ENCODE measurements at places on chromosomes 1 and 21.

DNA sequence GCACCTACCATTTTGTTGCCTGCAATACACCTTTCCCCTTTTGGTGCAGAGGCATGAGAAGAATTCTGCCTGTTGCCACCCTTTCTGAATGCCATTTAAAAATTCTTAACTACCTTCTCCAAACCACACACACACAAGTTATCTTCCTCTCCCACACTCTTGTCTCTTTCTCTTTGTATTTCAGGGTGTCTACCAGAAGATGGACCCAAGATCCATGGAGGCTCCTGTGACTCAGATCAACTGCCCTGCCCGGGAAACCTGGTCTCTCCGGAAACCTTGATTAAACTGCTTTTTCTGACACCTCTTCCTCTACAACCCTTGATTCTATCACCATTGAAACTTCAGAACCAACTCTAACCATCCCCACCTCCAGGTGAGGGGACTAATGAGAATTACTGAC, 2.4 kb upstream of the TARS2 start:
- H3K27ac ChIP-seq, result no peak overlapping the region
- H3K36me3 ChIP-seq, result peaks cover 3% of the 10 kb centered on the region
- no peak overlapping the region for H3K4me3 ChIP-seq
- peaks cover 4% of the 10 kb centered on the region for H3K27me3 ChIP-seq

DNA sequence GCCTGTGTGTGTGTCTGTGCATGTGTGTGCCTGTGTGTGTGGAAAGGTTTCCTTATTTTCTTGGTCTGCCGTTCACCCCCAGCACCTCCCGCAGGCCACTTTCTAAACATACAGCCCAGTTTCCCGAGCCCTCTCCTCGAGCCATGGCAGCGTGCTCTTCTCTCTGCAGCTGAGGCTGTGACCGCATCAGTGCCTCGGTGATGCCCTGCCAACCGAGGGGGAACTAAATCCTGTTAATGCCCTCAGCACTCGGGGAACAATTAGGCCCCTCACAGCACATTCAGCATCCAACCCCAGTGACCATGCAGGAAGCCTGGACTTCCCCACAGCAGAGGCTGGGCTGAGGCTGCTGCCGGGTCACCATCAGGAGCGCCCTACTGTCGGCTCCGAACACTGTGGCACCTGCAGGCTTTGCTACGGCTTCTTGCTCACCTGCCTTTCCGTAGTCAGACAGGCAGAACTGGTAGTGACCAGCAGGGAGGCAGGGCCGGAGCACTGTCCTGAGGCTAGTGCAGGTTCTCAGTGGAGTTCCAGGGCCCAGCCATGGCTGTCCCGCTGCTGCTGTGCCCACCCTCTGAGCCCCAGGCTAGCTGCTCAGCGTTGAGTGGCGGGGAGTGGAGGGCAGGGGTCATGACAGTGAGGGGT, 8.1 kb downstream of the GPR137B start:
- no peaks in the 10 kb centered on the region for H3K4me1 ChIP-seq
- DNase-seq, result no peak
- no peak overlapping the region for H3K4me3 ChIP-seq
- no peaks in the 10 kb centered on the region for H3K36me3 ChIP-seq

DNA sequence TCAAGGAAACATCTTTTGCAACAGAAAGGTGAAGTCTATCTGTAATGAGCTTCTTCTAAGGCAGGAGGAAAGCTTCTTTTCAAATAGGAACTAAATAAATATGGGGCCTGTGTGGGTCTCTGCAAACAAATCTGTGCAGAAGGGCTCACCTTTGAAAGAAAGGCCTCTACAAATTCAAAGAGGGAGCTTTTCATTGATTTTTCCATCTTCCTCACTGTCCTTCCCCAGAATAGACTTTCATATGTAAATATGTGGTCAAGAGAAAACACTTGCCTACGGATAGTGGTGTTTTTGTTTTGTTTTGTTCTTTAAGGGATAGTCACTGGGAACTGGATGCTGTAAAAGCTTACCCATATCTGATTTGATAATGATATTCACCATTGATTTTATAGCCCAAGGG, 223.4 kb downstream of the DSCAM start:
- no peak overlapping the region for H3K4me3 ChIP-seq
- DNase-seq, result no peak
- H3K27me3 ChIP-seq, result no peaks in the 10 kb centered on the region
- H3K36me3 ChIP-seq, result no peaks in the 10 kb centered on the region

DNA sequence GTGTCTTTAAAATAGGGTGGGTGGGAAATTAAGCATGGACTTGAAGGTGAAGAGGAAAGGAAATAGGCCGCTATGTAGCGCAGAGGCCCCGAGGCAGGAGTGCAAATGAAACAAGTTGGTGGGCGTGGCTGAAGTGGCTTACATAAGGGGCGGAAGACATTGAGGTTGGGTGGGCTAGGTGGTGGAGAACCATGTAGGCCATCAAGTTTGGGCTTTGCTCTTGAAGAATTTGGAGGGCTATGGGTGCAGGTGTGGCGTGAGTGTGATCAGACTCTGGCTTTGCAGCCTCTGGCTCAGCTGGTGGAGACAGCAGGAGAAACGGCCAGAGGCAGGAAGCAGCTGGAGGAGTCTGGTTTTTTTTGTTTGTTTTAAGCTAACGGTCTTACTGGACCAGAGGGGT, 6.7 kb downstream of the SLFNL1 start:
- H3K27me3 ChIP-seq, result no peaks in the 10 kb centered on the region
- H3K36me3 ChIP-seq, result peaks cover 29% of the 10 kb centered on the region
- no peak overlapping the region for H3K4me3 ChIP-seq
- DNase-seq, result no peak
- peaks cover 10% of the 10 kb centered on the region for H3K4me1 ChIP-seq

GRCh38 chr21:44477712-44478111, 22.4 kb downstream of the LRRC3 start:
- no peaks in the 10 kb centered on the region for H3K36me3 ChIP-seq
- H3K27ac ChIP-seq, result no peak overlapping the region
- DNase-seq, result no peak
- H3K4me1 ChIP-seq, result no peaks in the 10 kb centered on the region
- H3K27me3 ChIP-seq, result peaks cover 4% of the 10 kb centered on the region

DNA sequence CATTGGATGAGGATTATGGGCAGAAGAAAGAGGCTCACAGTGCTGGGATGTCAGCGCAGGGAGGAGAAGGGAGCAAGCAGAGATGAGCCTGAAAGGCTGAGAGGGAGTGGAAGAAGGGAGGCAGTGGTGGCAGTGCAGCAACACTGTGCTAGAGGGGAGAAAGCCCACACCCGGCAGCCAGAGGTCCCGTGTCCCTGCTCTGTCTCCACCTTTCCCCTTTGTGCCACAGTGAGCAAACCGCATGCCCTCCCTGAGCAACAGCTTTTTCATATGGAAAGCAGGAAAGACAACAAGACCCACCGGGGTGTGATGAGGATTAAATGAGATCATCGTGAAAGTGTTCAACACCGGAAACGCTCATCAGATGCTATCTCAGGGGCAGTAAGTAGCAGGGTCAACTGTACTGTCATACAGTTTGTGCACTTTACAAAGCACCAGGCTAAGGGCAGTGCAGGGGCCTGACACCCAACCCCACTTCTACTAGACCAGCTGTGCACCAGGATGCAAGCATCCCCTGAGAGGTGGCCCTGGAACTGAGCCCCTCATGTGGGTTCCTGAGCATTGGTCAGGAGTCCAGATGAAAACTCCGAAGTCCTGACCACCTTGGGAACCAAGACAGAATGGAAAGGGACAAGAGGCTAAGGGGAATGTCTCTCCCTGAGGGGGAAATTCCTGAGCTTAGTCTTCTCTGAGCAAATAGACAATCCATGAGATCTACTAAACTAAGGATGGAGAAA, 9.1 kb downstream of the NHLH1 start:
- H3K27me3 ChIP-seq, result peaks cover 37% of the 10 kb centered on the region
- H3K36me3 ChIP-seq, result no peaks in the 10 kb centered on the region
- no peak overlapping the region for H3K4me3 ChIP-seq
- DNase-seq, result peak; percentile 23
- H3K27ac ChIP-seq, result no peak overlapping the region
- peaks cover 12% of the 10 kb centered on the region for H3K4me1 ChIP-seq

- no peaks in the 10 kb centered on the region for H3K27me3 ChIP-seq
- peaks cover 4% of the 10 kb centered on the region for H3K4me1 ChIP-seq
- H3K4me3 ChIP-seq, result no peak overlapping the region
- DNase-seq, result no peak
- no peak overlapping the region for H3K27ac ChIP-seq
- H3K36me3 ChIP-seq, result peaks cover 14% of the 10 kb centered on the region
Measured at GRCh38 chr1:90964444-90965035, 57.3 kb downstream of the ZNF644 start.

GRCh38 chr1:64469977-64470664, at the start of gene CACHD1:
CACHD1 (plus strand) TSS chr1:64470129; CDS start chr1:64470745, 616 bp downstream.
- peak; percentile 73 for DNase-seq
- peaks cover 55% of the 10 kb centered on the region for H3K27me3 ChIP-seq
- peaks cover 2% of the 10 kb centered on the region for H3K36me3 ChIP-seq

GRCh38 chr1:170682169-170682568, 18.2 kb downstream of the PRRX1 start:
- H3K27me3 ChIP-seq, result peaks cover 11% of the 10 kb centered on the region
- no peak for DNase-seq
- no peak overlapping the region for H3K27ac ChIP-seq
- H3K4me1 ChIP-seq, result no peaks in the 10 kb centered on the region
- H3K36me3 ChIP-seq, result no peaks in the 10 kb centered on the region

- H3K27me3 ChIP-seq, result peaks cover 8% of the 10 kb centered on the region
- no peaks in the 10 kb centered on the region for H3K4me1 ChIP-seq
- no peak overlapping the region for H3K27ac ChIP-seq
- H3K36me3 ChIP-seq, result no peaks in the 10 kb centered on the region
- no peak overlapping the region for H3K4me3 ChIP-seq
Measured at GRCh38 chr1:242011894-242012660, 13.2 kb upstream of the MAP1LC3C start.

GRCh38 chr1:207752456-207752998, 673 bp downstream of the CD46 start:
- H3K4me1 ChIP-seq, result peaks cover 81% of the 10 kb centered on the region
- no peaks in the 10 kb centered on the region for H3K27me3 ChIP-seq
- H3K36me3 ChIP-seq, result peaks cover 38% of the 10 kb centered on the region
- H3K4me3 ChIP-seq, result peak overlapping the region; percentile 100
- H3K27ac ChIP-seq, result peak overlapping the region; percentile 97
- DNase-seq, result peak; percentile 41

DNA sequence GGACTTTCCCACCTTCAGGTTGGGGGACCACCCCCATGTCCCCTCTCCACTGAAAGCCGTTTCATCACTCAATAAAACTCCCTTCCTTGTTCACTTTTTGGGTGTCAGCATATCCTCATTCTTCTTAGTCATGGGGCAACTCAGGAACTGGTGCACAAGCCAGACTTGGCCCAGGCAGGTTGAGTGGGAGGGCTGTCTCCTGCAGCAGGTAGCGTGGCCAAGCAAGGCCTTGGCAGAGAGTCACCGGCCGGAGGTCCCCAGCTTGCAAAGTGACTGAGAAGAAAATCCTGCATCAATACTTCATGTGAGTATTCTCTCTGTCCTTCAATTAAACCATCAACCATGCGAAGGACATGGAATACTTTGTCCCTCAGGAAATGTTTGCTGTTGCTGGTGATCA, 148.9 kb downstream of the RHOU start:
- no peak overlapping the region for H3K4me3 ChIP-seq
- no peak overlapping the region for H3K27ac ChIP-seq
- no peak for DNase-seq
- H3K4me1 ChIP-seq, result peaks cover 4% of the 10 kb centered on the region

GRCh38 chr1:30043256-30043655, 680.1 kb downstream of the MATN1 start:
- no peak overlapping the region for H3K27ac ChIP-seq
- H3K4me1 ChIP-seq, result no peaks in the 10 kb centered on the region
- no peak for DNase-seq
- no peaks in the 10 kb centered on the region for H3K36me3 ChIP-seq
- H3K27me3 ChIP-seq, result no peaks in the 10 kb centered on the region
- no peak overlapping the region for H3K4me3 ChIP-seq

GRCh38 chr1:22431965-22432364, 19.7 kb upstream of the ZBTB40 start:
- no peak overlapping the region for H3K4me3 ChIP-seq
- no peaks in the 10 kb centered on the region for H3K4me1 ChIP-seq
- peaks cover 15% of the 10 kb centered on the region for H3K27me3 ChIP-seq
- H3K36me3 ChIP-seq, result no peaks in the 10 kb centered on the region
- DNase-seq, result no peak
- no peak overlapping the region for H3K27ac ChIP-seq

GRCh38 chr1:117596023-117596720, 9.7 kb upstream of the TENT5C start:
- DNase-seq, result no peak
- no peak overlapping the region for H3K27ac ChIP-seq
- H3K36me3 ChIP-seq, result no peaks in the 10 kb centered on the region
- H3K27me3 ChIP-seq, result peaks cover 73% of the 10 kb centered on the region

DNA sequence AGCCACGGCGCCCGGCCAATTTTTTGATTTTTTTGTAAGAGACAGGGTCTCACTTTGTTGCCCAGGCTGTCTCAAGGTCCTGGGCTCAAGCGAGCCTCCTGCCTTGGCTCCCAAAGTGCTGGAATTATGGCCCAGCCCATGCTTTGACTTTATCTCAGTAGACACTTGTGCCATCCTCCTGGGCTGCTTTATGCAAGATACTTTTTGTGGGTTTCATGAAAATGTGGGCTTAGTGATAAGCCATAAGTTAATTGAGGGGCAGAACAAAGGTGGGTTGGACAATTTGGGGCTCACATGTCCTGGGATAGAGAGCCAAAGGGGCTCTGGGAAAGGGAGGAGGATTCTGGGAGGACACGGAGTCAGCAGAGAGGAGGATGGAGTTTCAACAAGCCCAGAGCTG, 22.0 kb downstream of the ALPL start:
- peaks cover 46% of the 10 kb centered on the region for H3K27me3 ChIP-seq
- H3K36me3 ChIP-seq, result no peaks in the 10 kb centered on the region
- H3K27ac ChIP-seq, result no peak overlapping the region
- DNase-seq, result no peak
- H3K4me3 ChIP-seq, result no peak overlapping the region

GRCh38 chr1:51624855-51625254, 8.0 kb downstream of the OSBPL9 start:
- no peaks in the 10 kb centered on the region for H3K36me3 ChIP-seq
- H3K27ac ChIP-seq, result no peak overlapping the region
- no peaks in the 10 kb centered on the region for H3K27me3 ChIP-seq

DNA sequence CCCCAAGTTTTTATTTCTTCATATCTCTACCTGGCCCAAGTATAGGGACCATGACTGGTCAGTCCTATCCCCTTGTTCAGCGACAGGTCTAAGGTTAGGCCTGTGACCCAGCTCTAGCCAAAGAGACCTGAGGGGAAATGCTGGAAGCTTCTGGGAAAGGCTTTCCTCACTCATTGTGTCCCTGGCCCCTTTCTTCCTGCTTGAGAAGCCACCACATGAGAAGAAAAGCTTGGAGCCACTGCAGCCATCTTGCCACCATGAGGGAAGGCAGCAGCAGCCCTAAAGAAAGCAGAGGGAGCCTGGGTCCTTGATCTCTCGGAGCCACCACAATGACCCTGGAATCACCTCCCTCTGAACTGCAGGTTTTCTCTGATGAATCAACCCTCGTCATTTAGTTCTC, 43.4 kb downstream of the ATF3 start:
- peaks cover 32% of the 10 kb centered on the region for H3K27me3 ChIP-seq
- H3K27ac ChIP-seq, result no peak overlapping the region

GRCh38 chr1:231193710-231194340, 32.0 kb downstream of the TRIM67 start:
- H3K27ac ChIP-seq, result no peak overlapping the region
- H3K4me3 ChIP-seq, result no peak overlapping the region
- DNase-seq, result no peak
- H3K36me3 ChIP-seq, result no peaks in the 10 kb centered on the region
- H3K4me1 ChIP-seq, result no peaks in the 10 kb centered on the region
- peaks cover 21% of the 10 kb centered on the region for H3K27me3 ChIP-seq

- H3K36me3 ChIP-seq, result peaks cover 33% of the 10 kb centered on the region
- no peak overlapping the region for H3K27ac ChIP-seq
- H3K27me3 ChIP-seq, result no peaks in the 10 kb centered on the region
Measured at GRCh38 chr1:37495875-37496274, 18.7 kb downstream of the MEAF6 start.

All from activated naive CD4-positive, alpha-beta T cell treated with anti-CD3 and anti-CD28 coated beads, Interleukin-2, amount 10 ng/mL, durations not matched to agents 7 days and 5 days (primary cell).